HCEC 1CT (cell line): ENCODE measurements at places on chromosomes 16 and 17.

- DNase-seq = no peak
Measured at GRCh38 chr17:79543531-79543930, 67.3 kb downstream of the RBFOX3 start.

- DNase-seq = no peak
Measured at GRCh38 chr17:79062691-79063090, 11.9 kb upstream of the ENGASE start.

DNA sequence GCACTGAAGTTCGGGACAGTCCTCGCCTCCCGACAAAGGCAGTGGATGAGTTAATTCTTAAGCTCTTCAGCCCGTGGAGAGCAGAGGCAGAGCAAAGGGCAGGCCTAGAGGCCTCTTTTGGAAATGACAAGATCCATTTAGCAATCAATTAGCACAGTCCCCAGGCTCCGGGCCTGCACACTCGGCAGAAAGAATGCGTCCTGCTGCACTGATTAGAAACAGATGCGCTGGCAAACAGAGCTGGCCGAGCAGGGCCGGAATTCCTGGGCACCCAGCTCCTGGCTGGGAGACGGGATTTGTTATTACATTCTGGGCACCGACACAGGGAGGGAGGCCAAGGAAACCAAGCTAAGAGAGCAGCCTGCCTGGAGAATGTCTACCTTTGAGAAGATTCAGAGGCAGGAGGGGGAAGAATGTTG is 162.9 kb downstream of the COPRS start:
- peak; percentile 94 for DNase-seq

- DNase-seq = no peak
Measured at GRCh38 chr17:16479264-16479663, 12.7 kb downstream of the LRRC75A start.

GRCh38 chr17:58208344-58208743 is 10.7 kb downstream of the MKS1 start:
- no peak for DNase-seq

GRCh38 chr17:40018211-40019121 is 3.2 kb downstream of the CSF3 start:
- DNase-seq = peak; percentile 52

GRCh38 chr17:8117367-8117979 is 841 bp downstream of the ALOXE3 start:
- no peak for DNase-seq

- DNase-seq = peak; percentile 85
Measured at GRCh38 chr16:3158510-3159314, 23.9 kb downstream of the ZNF213 start.

GRCh38 chr17:21369395-21369794 is 6.8 kb upstream of the KCNJ12 start:
- DNase-seq = no peak

DNA sequence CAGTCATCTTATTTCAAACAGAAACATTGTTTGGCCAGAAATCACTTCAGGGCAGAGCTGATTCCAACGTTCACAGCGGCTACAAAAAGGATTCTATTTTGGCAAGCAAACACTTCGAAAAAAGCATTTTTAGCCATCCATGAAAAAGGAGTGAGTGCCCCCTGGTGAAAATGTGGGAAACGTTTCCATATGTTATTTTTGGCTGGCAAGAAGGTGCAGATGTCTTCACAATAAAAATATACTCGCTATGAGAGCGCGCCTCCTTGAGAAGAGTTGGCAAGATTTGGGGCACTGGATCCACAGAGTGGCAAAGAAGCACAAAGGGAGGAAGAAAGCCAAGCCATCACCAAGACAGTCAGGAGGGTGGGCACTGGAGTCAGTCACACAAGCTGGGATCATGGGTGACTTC is 191.1 kb downstream of the CHD9NB start:
- DNase-seq = no peak

DNA sequence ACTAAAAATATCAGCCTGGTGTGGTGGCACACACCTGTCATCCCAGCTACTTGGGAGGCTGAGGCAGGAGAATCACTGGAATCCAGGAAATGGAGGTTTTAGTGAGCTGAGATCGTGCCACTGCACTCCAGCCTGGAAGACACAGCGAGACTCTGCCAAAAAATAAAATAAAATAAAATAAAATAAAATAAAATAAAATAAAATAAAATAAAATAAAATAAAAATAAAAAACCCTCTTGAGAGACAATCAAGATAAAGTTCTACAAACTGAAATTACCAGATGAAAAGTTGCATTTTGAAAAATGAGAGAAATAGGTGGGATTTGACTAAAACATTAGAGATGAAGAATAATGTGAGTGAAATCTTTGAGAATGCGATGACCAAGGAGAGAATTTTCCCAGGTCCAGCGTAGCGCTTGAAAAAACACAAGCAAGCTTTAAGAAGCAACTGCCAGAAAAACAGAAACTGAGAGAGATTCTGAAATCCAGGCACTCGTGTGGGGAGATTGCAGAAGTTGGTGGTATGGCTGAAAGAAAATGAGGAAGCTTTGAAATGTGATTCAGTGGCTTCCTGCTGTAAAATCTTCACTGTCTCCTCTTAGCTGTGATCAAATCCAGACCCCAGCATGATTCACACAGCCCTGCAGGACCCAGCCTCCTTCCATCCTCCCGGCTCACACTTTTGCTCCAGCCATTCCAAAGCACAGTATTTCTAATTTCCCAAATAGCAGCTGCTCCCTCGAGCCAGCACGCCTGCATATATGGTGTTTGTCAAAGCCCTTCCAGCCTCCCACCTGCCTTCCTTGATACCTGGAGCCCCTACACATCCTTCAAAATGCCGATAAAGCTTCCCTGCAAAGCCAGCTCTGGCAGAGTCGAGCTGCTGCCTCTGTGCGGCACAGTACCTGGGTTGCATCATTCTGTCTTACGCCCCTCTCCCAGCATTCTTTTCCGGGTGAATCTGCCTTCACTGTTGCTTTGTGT is 8.2 kb upstream of the CD300E start:
- no peak for DNase-seq

DNA sequence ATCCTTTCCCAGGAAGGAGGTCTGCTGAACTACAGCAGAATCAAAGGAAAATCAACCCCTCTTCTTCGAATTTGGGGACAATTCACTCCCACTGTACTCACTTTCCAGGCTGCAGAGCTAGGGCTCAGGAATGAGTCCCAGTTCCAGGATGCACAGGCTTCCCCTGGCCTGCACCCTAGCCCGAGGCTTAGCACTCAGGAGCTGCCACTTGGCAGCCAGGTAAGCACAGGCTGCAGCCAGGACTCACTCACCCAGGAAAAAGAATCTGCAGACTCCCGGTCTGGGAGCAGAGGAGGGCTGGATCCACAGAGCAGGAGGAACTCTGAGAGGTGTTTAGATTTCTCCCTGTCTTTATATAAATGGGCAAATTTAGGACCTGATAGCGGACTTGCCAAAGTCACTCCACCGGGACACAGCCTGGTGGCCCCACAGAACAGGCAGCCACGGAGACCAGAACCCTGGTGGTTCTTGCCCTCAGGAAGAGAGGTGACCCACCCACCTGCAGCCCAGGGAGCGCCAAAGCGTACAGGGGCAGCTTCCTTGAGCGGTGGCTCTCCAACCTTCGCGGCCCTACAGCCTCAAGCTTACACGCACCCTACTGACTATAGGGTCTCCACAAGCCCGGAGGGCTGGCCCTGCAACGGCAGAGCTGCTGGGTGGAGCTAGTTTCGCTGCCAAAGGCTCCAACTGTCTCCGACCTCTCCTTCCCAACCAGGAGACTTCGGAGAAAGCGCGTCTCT is 4.8 kb downstream of the CBLN1 start:
- DNase-seq = no peak

DNA sequence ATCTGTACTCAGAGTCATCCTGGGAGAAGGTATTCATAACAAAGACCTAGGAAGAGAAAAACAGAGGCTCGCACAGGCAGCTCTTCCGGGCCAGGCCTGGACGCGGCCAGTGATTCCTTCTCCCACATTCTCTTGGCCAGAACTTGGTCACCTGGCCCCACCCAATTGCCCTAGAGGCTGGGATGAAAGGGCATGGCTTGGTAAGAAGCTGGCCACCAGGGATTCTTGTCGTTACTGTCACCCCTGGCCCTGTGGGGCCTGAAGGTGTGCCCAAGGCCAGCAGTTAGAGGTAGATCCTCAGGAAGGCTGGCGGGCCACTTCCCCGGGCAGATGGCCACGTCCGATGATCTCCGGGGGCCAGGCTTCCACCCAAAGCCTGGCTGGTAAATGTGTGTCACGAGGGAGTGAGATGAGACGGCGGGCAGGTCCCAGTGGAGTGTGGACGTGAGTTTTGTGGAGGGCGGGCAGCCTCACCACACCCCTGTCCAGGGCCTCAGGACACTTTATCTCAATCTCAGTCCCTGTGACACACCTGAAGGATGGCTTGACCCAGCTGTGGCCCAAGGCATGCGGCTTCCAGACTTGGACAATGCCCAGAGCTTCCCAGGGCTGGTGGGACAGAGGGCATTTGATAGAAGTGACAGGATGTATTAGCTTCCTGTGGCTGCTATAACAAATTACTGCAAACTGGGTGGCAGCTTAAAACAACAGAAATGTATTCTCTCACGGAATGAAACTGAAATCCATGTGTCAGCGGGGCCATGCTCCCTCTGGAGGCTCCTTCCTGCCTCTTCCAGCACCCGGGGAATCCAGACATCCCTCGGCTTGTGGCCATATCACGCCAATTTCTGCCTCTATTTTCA is 66.3 kb upstream of the GSE1 start:
- no peak for DNase-seq

DNA sequence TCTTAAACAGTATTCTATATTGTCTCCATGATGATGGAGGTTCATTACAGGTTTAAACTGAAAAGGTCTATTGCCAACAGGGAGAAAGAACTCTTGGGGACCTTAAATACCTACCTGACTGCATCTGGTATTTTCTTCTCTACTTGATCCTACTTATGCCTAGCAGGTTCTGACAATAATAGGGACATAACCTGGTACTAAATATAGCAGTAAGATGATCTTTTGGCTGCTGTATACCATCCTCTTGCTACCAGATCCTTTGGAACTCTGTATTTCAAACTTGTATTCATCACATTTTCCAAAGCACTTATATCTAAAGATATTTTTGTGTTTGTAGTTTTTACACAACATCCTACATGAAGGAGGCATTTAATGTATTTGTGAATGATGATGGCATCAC is 146.5 kb upstream of the CORO6 start:
- DNase-seq = no peak

DNA sequence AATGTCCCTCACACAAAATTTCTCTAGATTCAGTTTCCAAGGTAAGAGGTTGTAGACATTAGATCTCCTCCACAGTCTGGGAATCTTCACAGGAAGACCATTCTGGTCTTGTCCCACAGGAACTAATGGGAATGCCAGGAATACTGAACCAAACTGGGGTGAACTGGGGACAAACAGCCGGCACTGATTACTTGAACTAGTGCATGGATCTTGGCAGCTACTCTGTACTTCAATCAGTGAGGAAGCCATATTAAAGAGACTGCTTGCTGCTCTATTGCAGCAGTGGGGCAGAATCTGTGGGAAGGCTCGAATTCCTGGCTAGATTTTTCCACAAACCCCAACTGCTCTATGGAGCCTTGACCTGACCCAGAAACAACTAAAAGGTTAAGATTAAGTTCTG is 268.9 kb upstream of the AXIN2 start:
- DNase-seq = no peak

GRCh38 chr16:23876256-23876896 is 40.6 kb downstream of the PRKCB start:
- DNase-seq = no peak

- peak; percentile 67 for DNase-seq
Measured at GRCh38 chr17:82963104-82963950, 116.1 kb upstream of the METRNL start.

DNA sequence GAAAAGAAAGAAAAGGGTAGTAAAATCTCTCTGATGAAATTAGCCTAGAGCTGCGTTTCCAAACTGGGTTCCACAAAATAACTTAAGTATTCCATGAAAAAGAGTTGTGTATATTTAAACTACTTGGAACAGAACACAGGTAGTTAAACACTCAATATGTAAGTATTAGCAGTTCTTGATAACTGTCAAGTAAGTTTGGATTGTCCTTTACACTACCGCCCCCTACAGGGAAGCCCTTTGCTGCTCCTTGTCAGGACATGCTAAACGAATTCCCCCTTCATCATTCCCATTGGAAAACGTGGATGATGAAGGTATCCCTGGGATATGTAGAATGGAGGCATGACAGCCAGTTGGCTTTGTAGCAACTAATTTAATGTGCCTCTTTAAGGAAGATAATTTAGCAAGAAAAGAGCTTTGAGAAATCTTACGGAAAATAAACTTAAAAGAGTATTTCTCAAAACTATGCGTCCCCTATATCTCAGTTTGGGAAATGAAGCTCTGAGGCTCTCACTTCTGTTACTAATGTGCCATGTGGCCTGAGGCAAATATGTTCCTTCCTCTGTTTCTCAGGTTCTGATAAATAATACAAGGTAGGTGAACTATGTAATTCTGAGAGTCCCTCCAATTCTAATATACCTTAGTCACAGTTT is 18.8 kb downstream of the NCBP3 start:
- peak; percentile 42 for DNase-seq

GRCh38 chr17:21250854-21251253 is 2.4 kb downstream of the NATD1 start:
- no peak for DNase-seq

DNA sequence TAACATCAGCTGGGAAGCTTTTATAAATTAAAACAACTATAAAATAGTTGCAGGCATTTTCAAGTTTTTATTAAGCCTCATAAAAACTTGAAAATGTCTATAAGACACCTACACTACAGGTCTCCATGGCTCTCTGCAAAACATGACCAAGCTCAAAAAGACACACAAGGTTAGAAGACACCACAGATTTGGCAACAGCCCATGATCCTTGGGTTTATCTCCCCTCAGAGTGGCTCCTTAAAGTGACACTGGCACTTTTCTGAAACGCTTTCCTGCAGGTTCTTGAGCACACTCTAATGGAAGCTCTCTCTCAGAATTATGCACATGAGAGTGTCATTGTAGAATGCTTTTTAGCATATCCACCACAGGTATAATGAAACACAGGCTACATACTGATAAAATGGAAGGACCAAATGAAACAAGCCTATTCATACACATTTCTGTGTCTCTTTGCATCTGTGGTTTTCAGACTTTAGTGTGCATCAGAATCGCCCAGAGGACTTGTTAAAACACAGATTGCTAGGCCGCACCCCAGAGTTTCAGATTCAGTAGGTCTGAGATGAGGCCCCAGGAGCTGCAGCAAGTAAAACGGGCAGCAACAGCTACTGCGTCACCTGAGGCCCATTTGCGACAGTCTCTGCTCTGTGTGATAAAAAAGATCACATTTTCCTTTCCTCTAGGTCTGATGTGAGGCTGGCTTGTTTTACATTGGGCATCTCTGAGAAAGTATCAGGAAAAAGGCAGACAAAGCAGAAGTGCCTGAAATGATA is 75.0 kb upstream of the WSB1 start:
- no peak for DNase-seq

- DNase-seq = peak; percentile 18
Measured at GRCh38 chr16:526181-527014, 1.1 kb upstream of the CAPN15 start.

GRCh38 chr17:74720506-74720905 is 7.8 kb upstream of the CD300LF start:
- no peak for DNase-seq

- peak; percentile 50 for DNase-seq
Measured at GRCh38 chr17:67386965-67387551, 10.0 kb downstream of the PITPNC1 start.
